ENCODE measurements at places on chromosomes 3 and 15.

DNA sequence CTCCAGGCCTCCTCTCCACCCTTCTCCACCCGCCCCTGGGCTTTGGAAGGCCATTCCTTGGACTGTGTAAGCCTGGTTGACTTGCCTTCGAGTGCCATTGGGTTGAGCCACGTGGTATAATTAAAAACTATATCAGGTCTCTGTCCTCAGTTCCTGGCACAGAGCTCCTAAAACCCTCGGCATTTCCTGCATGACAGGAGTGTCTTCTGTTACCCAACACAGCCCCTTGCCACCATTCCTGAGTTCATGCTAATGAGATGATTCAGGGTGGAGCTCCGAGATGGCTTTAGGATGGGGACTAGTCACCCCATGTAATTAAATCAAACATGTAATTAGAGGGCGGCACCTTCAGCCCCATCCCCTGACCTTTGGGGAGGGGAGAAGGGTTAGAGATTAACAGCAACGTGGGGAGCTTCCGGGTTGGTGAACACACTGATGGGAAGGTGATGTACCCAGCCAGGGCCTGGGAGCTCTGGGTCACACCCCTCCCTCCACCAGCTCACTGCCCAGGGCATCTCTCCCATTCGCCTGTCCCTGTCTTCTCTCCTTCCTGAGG is 256.4 kb downstream of the FAM43A start:
- DNase-seq: no peak

DNA sequence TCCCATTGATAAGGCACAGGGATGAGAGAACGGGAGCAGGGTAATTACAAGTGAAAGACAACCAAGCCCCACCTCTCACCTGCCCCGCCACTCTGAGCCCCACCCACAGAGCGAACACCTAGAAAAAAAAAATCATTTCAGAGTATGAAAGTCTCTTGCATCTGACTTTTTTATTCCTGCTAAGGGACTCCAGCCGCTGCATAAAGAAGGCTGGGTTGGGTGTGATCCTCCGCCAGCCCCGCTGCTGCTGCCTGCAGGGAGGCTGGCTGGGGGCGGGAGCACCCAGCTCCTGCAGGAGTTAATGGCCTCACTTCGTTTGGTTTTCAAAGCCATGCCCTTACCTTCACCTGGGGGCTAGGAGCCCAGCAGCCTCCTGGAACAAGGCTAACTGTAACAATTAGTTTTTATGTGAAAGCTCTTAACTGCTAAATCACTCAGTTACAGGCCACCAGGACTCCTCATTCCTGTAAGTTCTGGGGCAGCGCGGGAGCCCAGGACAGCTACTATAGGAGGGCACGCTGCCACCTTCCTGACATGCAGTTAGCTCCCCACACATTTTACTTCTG is 78.0 kb upstream of the SNRPA1 start:
- DNase-seq: no peak

DNA sequence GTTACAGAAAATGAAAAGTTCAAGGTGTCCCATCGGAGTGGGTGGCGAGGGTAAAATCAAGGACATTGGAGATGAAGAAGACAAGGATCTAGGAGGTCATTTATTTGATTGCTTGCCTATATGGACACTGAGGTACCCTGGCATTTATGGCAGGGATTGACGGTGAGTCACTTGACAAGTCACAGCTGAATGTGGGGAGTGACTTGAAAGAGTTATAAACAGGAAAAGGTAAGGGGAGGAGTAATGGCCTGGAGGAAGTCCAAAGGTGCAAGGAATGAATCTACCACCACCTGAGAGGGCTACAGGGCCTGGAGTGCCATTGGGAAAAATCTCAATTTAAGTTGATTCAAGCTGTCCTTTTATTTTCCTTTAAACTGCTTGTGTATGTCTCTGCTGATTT is 11.8 kb upstream of the SGO1 start:
- peak; percentile 14 for DNase-seq

- no peak for DNase-seq
These were observed 22.7 kb upstream of the PIAS1 start for GRCh38 chr15:68031404-68031803.

DNA sequence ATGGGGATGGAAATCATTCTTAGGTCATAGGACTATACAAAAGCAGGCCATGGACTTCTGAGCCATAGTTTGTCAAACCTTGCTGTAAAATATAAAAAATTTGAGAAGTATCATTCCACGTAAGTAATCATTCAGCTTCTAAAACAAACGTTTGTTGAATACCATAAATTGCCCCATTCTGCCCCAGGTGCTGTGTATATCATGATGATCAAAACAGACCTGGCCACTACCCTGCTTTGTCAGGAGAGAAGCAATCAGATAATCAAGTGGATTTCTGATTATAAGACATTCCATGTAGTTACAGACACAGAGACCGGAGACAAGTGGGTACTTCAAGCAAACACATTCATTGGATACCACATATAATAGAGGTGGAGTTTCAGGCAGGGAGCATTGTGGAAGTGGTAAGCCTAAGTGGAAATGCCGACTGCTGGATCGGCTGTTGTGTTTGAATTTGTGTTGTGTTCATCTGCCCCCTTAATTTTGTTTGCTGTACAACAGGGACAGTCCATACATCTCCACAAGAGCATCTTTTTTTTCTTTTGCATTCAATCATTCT is 61.7 kb downstream of the TGFBR2 start:
- DNase-seq: no peak

DNA sequence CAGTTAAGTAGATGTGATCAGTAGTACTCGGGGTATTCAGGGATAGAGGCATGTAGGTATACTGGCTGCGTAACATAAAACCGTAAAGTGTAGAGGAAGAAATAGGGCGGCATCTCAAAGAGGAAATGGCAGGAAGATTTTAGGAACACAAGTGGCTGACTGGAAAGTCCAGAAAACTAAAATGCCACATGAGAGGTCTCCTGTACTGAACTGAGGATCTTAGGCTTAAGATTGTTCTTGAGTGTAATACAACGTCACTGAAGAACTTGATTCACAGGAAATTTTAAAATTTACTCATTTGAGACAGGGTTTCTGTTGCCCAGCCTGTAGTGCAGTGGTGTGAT is 2.3 kb upstream of the LMLN start:
- DNase-seq: no peak

- no peak for DNase-seq
These were observed 175.0 kb downstream of the PDZRN3 start for GRCh38 chr3:73449774-73450173.

- no peak for DNase-seq
These were observed 274.5 kb upstream of the C2CD4B start for GRCh38 chr15:62439543-62440016.

DNA sequence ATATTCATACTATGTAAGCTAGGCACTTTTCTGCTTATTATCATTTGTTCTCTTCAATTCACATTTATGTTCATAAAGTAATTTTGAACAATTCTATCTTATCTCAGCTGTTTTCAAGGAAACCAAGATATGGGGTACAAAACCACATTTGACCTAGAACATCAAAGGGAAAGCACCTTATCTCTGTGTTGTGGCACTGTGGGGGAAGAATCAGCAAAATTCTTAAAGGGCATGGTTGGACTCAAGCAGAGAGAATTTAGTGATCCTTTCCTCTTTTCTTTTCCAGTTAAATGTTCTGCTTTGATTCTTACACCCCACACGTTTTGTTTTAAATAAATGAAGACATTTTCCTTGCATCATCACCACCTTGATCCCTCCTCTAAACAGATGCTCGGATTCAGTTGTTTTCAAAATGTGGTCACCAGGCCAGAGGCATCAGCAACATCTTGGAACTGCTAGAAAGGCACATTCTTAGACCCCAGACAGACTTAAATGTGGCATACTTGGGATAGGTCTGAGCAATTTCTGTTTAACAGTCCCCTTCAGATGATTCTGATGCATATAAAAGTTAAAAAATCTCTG is 128.4 kb upstream of the TP63 start:
- DNase-seq: no peak

DNA sequence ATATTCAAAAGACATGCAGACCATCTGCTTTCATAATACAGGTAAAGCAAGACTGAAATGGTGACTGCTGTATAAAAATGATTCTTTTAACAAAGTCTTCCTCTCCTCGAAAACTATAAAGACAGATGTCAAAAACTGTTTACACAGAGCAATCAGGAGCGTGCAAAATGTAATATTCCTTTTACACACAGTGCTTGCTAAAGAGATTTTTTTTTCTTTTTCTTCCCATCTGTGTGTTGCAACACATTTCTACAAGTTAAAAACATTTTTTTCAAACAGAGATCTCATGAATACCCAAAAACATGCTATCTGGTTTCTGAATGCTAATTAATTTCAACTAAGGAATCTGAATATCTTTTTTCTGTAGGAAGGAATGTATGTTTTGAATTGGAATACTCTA is 22.1 kb downstream of the SATB1 start:
- DNase-seq: no peak

DNA sequence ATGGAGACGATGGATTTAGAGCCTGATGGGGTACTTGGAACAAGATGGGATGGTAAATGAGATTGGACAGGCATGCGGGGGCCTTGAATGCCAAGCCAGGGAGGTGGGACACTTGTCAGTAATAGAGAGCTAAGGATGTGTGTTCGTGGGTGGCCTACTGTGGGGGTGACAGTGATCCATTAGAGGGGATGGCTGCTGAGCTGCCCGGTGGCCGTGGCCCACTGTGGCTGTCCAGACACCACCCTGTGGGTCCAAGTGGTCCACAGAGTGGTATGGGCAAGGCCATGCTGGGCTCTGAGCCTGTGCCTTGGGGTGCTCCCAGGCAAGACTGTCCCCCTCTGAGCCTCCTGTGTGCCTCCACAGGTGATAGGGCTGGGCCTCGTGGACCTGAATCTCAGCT is 17.5 kb downstream of the CAND2 start:
- DNase-seq: no peak

DNA sequence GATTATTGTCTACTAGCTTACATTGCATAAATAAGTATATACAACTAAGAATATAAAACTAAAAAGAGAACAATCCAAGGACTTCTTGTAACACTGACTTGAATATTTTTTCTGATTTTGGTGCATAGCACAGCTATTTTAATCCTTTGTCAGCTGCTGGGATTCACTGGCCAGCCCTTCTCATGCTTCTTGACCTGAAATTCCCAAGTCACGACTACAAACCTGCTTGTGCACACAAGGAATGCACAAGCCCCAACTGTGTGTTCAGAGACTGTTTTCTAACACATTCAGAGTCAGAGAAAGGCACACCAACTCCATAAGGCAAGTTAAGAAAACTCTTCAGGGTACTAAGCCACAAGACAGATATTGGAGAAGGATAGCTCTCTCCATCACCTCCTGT is 80.9 kb downstream of the TNIK start:
- peak; percentile 35 for DNase-seq

DNA sequence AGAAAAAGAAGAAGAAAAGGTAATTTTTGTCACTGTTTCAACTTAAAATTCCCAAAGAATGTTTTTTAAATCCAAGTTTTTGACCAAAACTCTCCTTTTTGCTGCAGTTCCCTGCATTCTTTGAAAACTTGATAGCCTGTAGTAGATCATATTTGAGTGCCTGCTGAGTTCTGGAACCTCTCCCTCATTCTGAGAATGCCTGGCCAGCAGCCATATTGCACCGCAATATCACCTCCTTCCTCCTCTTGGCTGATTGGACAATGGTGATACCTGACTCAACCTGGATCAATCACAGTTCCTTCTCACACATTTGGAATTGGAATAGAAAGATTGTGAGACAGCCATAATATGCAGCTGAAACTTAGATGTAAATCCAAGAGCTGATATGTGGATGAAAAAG is 97.6 kb upstream of the GAP43 start:
- DNase-seq: no peak

DNA sequence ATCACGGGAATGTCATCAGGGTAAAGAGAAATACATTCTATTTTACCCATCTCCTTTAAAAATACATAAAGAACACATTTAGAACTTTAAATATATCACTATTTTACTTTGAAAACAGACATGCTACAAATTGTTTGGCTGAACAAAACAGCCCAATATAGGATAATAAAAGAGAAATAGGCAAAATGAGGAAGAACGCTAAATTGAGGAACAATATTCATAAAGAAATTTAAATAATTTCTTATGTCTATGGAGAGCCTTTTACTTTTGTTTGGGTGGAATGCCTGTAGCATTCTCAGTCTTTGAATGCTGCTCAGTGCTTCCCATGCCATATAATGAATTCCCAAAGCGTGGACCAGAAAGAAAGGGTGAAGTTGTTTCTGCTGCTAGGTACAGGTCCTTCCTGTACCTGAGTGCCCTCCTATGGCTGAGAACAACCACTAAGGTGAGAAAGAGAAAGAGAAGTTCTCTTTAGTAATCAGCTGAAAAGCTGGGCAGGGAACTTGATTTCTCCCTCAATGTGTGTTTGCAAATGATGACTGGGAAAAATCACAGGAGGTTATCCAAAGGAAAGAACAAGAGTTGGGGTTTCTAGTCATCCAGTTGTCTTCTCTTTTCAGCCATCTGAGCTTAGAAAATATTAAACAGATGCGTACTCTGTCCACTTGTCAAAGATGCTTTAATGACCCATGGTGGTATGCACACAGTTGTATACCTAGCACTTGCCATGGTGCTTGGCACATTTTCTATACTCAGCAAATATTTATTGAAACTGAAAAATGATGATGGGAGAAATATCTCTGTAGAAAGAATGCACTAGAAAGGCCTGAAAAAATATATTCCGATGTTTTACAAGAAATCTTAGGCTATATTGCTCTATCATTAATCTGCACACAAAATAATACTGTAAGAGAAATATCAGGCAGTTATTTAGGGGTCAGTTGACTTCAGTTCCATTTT is 404.6 kb downstream of the TIGIT start:
- DNase-seq: no peak

DNA sequence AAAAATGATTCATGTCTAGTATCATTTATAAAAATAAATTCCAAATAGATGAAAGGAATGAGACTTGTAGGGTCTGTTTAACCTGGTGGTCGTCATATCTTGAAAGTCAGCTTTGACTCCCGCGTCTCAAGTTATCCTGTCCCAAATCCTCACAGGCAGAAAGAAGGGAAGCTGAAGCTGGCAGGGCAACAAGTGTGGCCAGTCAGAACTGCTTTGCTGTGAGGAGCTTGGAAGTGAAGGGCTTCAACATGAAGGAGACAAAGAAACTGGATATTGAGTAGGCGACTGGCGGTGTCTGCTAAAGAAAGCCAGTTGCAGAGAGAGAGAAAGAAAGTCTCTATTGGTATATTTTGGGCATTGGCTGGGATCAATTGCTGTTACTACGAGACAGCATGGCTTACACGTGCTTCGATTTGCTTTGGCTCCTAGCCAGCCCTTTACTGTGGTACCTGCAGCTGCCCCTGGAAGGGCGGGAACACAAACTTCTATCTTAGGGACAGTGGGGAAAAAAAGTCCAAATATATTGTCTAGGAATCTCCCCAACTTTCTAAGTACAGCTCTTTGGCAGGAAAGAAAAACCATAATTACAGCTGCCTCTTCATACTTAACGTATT is 107.2 kb downstream of the CHST2 start:
- no peak for DNase-seq

- no peak for DNase-seq
These were observed 40.6 kb downstream of the CHDH start for GRCh38 chr3:53805463-53806159.

DNA sequence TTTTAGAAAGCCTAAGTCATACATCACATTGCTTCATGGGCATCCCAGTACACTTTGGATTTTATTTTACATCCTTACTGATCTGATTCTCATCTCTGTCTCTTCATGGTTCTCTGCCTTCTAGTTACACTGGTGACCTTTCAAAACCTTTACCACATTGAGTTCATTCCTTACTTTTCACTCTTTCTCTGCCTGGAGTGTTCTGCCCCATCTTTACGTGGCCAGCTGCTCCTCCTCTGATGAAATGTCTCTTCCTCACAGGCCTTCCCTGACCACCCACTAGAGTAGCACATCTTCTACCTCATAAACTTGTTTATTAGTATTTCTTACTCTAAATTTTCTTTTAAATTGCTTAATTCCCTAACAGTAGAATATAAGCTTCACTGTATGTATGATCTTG is 17.7 kb downstream of the CTNNB1 start:
- DNase-seq: no peak

All from ELR (cell line).